ENCODE measurements at places on chromosomes 1 and 21.
A peak's percentile ranks its signal among the peaks of the same experiment; 100 is the strongest.

DNA sequence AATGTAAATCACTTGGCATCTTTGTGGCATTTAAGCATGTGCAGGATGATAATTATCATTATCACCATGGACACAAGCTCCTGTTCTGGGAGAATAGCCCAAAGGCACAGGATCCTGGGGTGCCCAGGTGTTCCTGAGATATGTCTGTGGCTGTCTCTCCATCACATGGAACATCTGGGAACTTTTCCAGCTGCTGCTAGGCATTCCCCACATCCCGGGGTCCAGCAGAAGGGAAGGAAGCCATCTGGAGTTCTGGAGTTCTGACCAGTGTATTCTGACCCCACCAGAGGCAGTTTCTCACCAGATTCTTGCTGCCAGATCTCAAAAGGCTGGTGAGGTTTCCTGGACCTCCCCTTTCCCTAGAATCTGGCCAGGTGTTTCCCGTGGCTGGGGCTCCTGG lies 259.7 kb upstream of the VAMP3 start:
- DNase-seq: no peak

DNA sequence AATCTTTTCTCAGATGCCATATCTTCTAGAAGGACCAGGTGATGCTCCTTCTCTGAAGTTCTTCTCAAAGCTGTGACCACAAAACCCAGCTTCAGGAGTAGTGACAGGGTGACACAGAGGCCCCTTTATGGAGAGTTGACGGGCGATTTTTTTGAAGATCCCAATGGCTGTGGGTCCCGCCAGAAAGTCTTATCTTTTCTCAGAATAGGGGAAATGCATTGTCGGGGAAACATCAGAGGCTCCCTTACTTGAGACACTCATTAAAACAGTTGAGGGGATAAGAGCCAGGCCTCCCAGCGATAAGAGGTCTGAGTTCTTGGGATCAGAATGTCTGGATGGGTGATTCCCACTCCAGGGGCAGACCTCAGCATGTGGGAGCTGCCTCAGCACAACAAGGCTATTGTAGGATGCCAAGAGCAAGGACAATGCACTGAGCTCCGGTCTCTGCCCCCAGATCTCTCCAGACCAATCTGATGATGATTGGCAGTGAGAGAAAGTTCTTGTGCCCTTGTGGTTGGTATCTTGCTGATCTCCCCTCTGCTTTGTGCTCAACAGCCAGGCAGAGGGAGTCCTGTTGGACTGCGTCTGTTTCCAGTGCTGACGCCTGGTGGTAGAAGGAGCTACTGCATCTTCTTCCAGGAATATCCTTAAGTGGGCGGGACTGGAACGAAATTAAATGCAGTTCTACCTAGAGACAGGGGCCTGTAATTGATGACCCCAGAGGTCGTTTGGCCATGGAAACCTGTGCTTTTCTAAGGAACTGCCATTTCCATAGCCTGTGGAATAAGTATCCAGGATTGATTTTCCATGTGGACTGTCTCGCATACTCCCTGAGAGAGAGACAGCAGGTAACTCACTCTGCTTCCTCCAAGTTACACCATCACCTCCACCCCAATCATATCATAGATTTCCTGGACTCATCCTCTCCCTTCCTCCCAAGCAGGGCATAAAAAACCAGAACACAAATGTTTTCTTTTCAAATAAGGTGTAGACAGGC lies 6.8 kb upstream of the ACKR1 start:
- DNase-seq: peak; percentile 49

- no peak for DNase-seq
Measured at GRCh38 chr1:90926971-90927370, 94.9 kb downstream of the ZNF644 start.

GRCh38 chr21:43277481-43278351 lies 108.9 kb downstream of the CRYAA start:
- DNase-seq: peak; percentile 61

- no peak for DNase-seq
Measured at GRCh38 chr1:47214549-47214948, 17.5 kb downstream of the TAL1 start.

GRCh38 chr1:14591600-14591999 lies 6.9 kb upstream of the KAZN start:
- DNase-seq: no peak

GRCh38 chr1:205056188-205056611 lies 13.2 kb downstream of the CNTN2 start:
- no peak for DNase-seq

- DNase-seq: no peak
Measured at GRCh38 chr1:121558514-121558913, 373.7 kb downstream of the SRGAP2C start.

- no peak for DNase-seq
Measured at GRCh38 chr21:44653656-44654575, 543 bp downstream of the KRTAP12-4 start.
